ENCODE measurements at places on chromosomes 5 and 9.

GRCh38 chr5:133357758-133358157 is 254.6 kb downstream of the FSTL4 start:
- no peak for DNase-seq

- DNase-seq = no peak
Measured at GRCh38 chr5:150647275-150648251, 7.1 kb downstream of the SYNPO start.

DNA sequence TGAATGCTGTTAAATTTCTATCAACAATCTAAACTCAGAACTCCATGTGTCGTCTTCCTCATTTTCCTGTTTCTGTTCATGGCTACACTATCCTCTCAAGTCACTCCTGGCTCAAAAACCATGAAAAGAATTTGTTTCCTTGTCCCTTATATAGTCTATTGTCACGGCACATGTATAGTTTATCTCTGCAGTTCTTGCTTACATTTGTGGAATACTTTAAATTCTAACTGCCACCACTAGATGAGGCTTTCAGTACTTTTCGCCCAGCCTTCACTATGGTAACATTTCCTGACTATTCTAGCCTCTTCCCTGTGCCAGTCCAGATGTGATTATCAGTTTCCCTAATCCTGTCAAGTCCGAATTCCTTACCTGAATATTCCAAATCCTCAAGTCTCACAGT is 34.6 kb downstream of the PKD2L2 start:
- no peak for DNase-seq

- no peak for DNase-seq
Measured at GRCh38 chr5:173498286-173498685, 118.2 kb downstream of the BOD1 start.

GRCh38 chr9:22148528-22148875 is 139.4 kb upstream of the CDKN2B start:
- DNase-seq = no peak

Data from stimulated activated CD8-positive, alpha-beta memory T cell treated with anti-CD3 and anti-CD28 coated beads, Interleukin-4, amount 100 ng/mL, for 1 hour (primary cell).